Uterus (tissue), 4 donors: ENCODE measurements at places on chromosomes 2 and 18. TPM values are rescaled to one million over a fixed set of nuclear protein-coding genes. Genes with fewer than 3 reads are reported as not detected.

GRCh38 chr2:7670905-7671641 lies 753.9 kb downstream of the RNF144A start:
- H3K4me1 ChIP-seq = no peaks in the 10 kb centered on the region
- no peaks in the 10 kb centered on the region for H3K36me3 ChIP-seq
- DNase-seq = no peak
- H3K4me3 ChIP-seq = no peak overlapping the region

DNA sequence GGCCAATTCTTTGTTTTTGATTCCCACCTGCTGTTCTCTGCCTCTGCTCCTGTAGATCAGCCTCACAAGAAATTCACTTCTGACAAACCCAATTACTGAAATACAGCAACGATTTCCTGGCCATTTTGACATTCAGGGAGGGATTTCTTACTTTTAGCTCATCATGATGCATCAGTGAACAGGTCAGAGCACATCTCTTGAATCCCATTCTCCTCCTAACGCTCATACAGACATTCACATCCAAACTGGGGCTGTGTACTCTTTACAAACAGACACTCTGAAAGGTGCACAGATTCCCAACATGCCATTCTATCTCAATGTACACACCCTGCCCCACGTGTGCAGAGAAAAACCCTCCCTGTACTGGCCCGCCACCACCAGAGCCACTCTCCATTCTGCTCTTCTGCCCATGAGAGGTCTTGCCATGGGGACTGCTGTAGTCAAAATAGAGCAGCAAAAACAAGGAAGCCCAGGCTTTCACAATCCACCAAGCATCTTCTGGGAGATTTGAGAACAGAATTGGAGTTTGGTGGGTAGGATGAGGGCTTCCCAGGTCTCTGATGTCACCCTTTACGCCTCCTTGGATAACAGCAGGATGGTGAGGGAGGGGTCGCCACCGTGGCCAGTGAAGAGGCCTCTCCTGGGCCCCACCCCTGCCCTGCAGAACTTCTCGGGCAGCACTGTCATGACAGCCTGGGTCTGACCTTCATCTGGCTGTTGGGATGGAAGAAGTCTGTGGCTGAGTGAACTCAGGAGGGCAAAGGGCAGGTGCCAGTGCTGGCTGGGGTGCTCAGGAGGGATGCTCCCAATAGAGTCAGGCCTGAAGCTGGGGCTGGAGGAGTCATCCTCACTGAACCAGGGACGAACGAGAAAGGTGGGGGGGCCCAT lies 41.9 kb upstream of the ZFP36L2 start:
- H3K27me3 ChIP-seq = no peaks in the 10 kb centered on the region
- no peaks in the 10 kb centered on the region for H3K36me3 ChIP-seq
- peak overlapping the region; percentile 88 for H3K27ac ChIP-seq
- peaks cover 16% of the 10 kb centered on the region for H3K4me1 ChIP-seq
- H3K4me3 ChIP-seq = no peak overlapping the region

DNA sequence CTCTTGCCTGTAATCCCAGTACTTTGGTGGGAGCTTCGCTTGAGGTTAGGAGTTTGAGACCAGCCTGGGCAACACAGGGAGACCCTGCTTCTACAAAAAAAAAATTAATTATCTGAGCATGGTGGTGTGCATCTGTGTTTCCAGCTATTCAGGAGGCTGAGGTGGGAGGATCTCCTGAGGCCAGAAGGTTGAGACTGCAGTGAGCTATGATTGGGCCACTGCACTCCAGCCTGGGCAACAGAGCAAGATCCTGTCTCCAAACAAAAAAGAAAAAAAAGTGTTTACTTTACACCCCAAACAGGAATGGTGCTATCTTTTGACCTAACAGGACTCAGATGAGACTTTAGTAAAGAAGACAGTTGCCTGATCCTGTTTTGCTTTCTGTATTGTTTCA lies 35.6 kb downstream of the MAL start:
- no peak overlapping the region for H3K27ac ChIP-seq
- no peak for DNase-seq
- no peaks in the 10 kb centered on the region for H3K27me3 ChIP-seq
- no peaks in the 10 kb centered on the region for H3K36me3 ChIP-seq
- H3K4me3 ChIP-seq = no peak overlapping the region

The PDCD1 gene
- 0.21 TPM for total RNA-seq

DNA sequence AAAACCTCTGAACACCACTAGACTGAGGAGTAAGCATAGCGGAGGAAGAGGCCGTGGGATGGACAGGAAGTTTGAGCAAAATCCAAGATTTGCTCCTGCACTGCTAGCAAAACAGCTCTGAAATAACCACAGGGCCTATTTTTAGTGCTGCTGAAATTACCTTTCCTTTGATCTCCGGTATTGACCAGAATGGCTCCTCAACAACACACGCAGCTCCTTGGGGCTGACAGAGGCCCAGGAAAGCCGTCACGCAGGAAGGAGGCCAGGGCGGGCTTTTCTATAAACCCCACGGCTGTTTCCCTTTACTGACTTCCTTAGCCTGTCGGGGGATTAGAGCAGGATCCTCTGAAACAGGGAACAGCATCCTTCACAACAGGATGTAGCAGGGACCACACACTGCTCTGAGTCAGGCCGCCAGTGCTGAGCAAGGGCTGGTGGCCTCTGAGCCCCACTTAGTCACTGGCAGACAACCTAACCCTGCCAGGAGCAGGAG lies 80.8 kb upstream of the LCLAT1 start:
- H3K27ac ChIP-seq = no peak overlapping the region
- H3K36me3 ChIP-seq = no peaks in the 10 kb centered on the region
- no peaks in the 10 kb centered on the region for H3K27me3 ChIP-seq
- H3K4me1 ChIP-seq = no peaks in the 10 kb centered on the region

GRCh38 chr2:8312861-8313830 lies 368.7 kb upstream of the ID2 start:
- no peak overlapping the region for H3K27ac ChIP-seq
- H3K4me1 ChIP-seq = no peaks in the 10 kb centered on the region
- no peak overlapping the region for H3K4me3 ChIP-seq
- no peak for DNase-seq
- H3K27me3 ChIP-seq = no peaks in the 10 kb centered on the region

DNA sequence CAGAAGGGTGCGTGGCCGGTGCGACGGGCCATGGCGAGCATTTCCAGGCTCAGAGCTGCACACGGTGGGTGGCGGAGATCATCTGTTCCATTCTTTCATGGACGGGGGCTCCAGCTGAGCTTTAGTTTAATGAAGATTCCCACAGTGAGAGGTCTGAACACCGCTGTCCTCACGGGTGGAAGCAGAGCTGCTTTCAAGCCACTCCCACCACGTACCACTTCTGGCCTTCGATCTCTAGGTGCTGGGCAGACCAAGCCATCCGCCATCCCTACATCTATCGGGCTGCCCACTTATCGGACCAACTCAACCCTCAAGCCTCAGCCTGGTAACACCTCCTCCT lies 18.5 kb downstream of the GPR35 start:
- DNase-seq = no peak
- no peak overlapping the region for H3K27ac ChIP-seq
- no peaks in the 10 kb centered on the region for H3K36me3 ChIP-seq
- no peaks in the 10 kb centered on the region for H3K27me3 ChIP-seq

- H3K27ac ChIP-seq = no peak overlapping the region
- H3K36me3 ChIP-seq = no peaks in the 10 kb centered on the region
- no peaks in the 10 kb centered on the region for H3K27me3 ChIP-seq
- no peaks in the 10 kb centered on the region for H3K4me1 ChIP-seq
- no peak overlapping the region for H3K4me3 ChIP-seq
These were observed 163.0 kb downstream of the SEPTIN10 start for GRCh38 chr2:109450574-109451273.

The TEKT4 gene
- total RNA-seq = not detected

GRCh38 chr2:134169788-134170187 lies 84.1 kb upstream of the MGAT5 start:
- H3K27ac ChIP-seq = no peak overlapping the region
- no peaks in the 10 kb centered on the region for H3K4me1 ChIP-seq
- H3K27me3 ChIP-seq = no peaks in the 10 kb centered on the region

The C2orf80 gene
- total RNA-seq = not detected

DNA sequence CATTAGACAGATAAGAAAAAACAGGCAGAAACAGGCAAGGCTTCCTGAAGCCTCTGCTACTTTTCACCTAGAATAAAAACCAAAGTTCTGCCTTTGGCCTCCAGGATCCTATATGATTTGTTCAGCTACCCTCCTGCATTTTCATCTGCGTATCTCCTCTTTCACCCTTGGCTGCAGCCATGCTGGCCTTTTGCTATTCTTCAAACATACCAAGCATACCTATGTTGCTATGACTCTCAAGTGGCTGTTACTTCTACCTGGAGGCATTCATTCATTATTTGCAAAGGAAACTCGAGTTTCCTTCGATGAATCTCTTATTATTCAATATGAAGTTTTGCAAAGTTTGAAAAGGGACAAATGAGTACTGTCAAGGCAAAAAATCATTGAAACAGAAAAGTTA lies 106.4 kb upstream of the HNMT start:
- H3K4me3 ChIP-seq = no peak overlapping the region
- DNase-seq = no peak
- no peak overlapping the region for H3K27ac ChIP-seq

The THOC1 gene
- 64.0 TPM for total RNA-seq

GRCh38 chr2:237864940-237865622 lies 5.7 kb downstream of the RAMP1 start:
- peak overlapping the region; percentile 98 for H3K27ac ChIP-seq
- no peaks in the 10 kb centered on the region for H3K36me3 ChIP-seq
- peak overlapping the region; percentile 21 for H3K4me3 ChIP-seq
- peak; percentile 89 for DNase-seq

GRCh38 chr2:220707261-220707660 lies 864.8 kb downstream of the EPHA4 start:
- H3K36me3 ChIP-seq = no peaks in the 10 kb centered on the region
- H3K27me3 ChIP-seq = no peaks in the 10 kb centered on the region
- H3K4me1 ChIP-seq = no peaks in the 10 kb centered on the region

The PLA2R1 gene
- total RNA-seq = 25.4 TPM

DNA sequence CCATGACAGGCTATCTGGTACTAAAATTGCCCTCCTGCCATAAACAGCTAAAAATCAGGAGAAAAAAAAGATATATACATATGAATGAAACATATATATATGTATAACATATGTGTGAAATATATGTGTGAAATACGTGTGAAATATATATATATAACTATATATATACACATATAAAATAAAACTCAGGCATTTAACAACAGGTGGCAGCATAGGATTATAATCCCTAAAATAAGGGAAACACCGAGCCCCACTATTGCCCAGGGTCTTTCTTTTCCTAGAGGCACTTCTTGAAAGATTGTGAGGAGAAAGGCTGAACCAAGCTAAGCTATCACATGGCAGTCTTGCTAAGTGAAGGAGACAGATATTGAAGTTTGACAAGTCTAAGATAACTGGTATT lies 65.9 kb upstream of the CYTIP start:
- H3K4me1 ChIP-seq = no peaks in the 10 kb centered on the region
- H3K36me3 ChIP-seq = no peaks in the 10 kb centered on the region

The CYBRD1 gene
- 230 TPM for total RNA-seq

- DNase-seq = no peak
- no peaks in the 10 kb centered on the region for H3K27me3 ChIP-seq
- no peak overlapping the region for H3K4me3 ChIP-seq
- H3K4me1 ChIP-seq = no peaks in the 10 kb centered on the region
- H3K36me3 ChIP-seq = no peaks in the 10 kb centered on the region
- H3K27ac ChIP-seq = no peak overlapping the region
These were observed 76.5 kb upstream of the APCDD1 start for GRCh38 chr18:10377956-10378355.

DNA sequence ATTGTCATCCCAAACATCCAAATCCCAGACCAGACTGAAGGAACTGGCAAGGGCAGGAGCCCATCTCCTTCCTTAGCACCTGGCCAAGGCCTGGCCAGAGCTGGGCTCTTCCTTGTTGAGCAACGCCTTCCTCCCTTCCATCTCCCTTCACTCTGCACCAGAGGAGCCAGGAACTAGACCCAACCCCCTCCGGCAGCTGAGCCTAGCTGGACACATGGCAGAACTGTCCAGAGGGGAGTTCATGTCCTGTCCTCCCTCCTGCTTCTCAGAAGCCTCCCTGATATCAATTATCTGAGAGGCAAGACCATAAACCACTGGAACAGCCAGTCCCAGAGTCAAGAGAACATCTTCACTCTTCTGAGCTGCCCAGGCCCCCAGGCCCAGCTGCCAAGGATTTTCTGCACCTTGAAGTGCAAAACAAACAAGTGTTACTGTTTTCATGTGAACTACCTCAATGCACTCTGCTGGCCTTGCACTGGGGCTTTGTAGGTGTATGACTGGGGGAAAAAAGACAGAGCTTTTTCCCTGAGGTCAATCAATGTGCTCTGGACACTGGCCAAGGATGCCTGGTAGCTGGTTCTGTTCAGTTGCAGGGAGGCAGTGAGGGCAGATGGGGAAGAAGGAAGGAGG lies 107.6 kb upstream of the MSH6 start:
- no peak overlapping the region for H3K27ac ChIP-seq
- DNase-seq = no peak
- H3K27me3 ChIP-seq = no peaks in the 10 kb centered on the region

The ARPC2 gene
- total RNA-seq = 162 TPM

- no peaks in the 10 kb centered on the region for H3K4me1 ChIP-seq
- no peak for DNase-seq
- no peak overlapping the region for H3K4me3 ChIP-seq
- no peaks in the 10 kb centered on the region for H3K36me3 ChIP-seq
- H3K27me3 ChIP-seq = no peaks in the 10 kb centered on the region
These were observed 54.3 kb downstream of the NOL10 start for GRCh38 chr2:10635430-10635829.

DNA sequence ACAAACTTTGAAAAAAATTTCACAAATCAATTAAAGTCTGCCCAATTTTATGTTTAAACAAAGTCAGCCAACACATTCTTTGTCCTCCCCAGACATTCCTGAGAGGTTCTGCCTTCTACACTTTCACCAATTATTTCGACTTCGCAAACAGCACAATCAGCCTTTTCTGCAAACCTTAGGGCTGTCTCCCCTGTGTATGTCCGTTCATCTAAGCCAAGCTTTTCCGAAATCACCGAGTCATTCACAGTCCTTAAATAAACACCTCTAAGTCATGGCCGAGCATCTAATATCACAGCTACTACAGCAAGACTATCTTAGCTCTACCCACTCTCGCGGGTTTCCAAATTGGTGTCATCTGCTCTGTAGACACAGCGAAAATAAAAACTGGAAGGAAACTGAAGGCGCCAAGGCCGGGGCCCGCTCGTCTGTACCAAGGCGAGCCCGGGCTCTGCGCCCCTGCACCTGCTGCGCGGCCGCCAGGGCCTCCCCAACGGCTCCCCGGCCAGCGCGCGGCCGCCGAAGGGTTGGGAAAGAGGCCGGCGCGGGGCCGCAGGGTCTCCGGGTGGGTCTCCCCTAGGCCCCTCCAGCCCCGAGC lies 730 bp downstream of the ODC1 start:
- peak overlapping the region; percentile 47 for H3K4me3 ChIP-seq
- no peaks in the 10 kb centered on the region for H3K36me3 ChIP-seq
- no peaks in the 10 kb centered on the region for H3K4me1 ChIP-seq

GRCh38 chr2:195537811-195538210 lies 119.2 kb upstream of the SLC39A10 start:
- no peak for DNase-seq
- no peaks in the 10 kb centered on the region for H3K4me1 ChIP-seq
- no peaks in the 10 kb centered on the region for H3K36me3 ChIP-seq
- no peak overlapping the region for H3K27ac ChIP-seq
- H3K27me3 ChIP-seq = no peaks in the 10 kb centered on the region
- H3K4me3 ChIP-seq = no peak overlapping the region

- no peaks in the 10 kb centered on the region for H3K36me3 ChIP-seq
- H3K4me3 ChIP-seq = no peak overlapping the region
- H3K27ac ChIP-seq = no peak overlapping the region
- H3K27me3 ChIP-seq = no peaks in the 10 kb centered on the region
These were observed 88.8 kb downstream of the USP40 start for GRCh38 chr2:233477548-233478433.

The TNFRSF11A gene
- 5.3 TPM for total RNA-seq
